Naive thymus-derived CD4-positive, alpha-beta T cell (primary cell): ENCODE measurements at places on chromosomes 11 and 22. TPM values are rescaled to one million over a fixed set of nuclear protein-coding genes. Genes with fewer than 3 reads are reported as not detected.

The HTR3B gene
- polyA plus RNA-seq: not detected

The SAA4 gene
- polyA plus RNA-seq: not detected

The ST14 gene
- polyA plus RNA-seq: not detected

The VPREB3 gene
- 1.3 TPM for polyA plus RNA-seq

The CYTH4 gene
- polyA plus RNA-seq: 49.5 TPM

The SCGB1A1 gene
- not detected for polyA plus RNA-seq
